IPS DF 6.9 (cell line): ENCODE measurements at places on chromosomes 1 and 21.

GRCh38 chr1:173175514-173176145 lies 31.5 kb downstream of the TNFSF4 start:
- no peak for DNase-seq

- no peak for DNase-seq
Observed at GRCh38 chr21:36524477-36524876, 44.6 kb upstream of the CLDN14 start.

DNA sequence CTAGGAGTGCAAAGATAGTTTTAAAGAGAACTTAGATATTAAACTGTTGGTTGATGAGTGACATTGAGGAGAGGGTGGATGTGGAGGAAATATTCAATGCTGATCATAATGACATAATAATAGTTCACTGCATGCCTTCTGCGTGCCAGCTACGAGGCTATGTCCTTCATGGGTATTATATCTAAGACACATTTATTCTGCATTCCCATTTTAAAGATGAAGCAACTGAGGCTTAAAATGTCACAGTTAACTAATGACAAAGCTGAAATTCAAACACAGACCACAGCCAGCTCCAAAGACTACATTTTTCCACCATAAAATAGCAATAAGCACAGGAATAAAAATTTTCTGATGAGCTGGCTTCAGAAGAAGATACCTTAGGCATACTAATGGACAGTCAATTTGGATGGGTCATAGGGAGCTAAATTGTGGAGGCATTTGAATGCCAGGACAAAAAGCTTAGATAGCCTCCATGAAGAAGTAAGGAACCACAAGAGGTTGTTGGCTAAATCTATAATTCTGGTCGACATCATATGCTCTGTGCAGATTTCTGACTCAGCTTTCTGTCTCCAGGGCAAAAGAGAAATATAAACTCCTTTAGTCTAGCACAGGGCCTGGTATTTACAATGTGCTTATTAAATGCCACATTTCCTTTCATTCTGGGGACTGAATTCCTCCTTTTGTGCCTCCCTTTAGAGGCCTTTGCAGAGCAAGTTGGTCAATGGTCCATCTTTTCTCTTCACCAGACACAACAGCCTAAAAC lies 71.2 kb upstream of the NRIP1 start:
- no peak for DNase-seq

DNA sequence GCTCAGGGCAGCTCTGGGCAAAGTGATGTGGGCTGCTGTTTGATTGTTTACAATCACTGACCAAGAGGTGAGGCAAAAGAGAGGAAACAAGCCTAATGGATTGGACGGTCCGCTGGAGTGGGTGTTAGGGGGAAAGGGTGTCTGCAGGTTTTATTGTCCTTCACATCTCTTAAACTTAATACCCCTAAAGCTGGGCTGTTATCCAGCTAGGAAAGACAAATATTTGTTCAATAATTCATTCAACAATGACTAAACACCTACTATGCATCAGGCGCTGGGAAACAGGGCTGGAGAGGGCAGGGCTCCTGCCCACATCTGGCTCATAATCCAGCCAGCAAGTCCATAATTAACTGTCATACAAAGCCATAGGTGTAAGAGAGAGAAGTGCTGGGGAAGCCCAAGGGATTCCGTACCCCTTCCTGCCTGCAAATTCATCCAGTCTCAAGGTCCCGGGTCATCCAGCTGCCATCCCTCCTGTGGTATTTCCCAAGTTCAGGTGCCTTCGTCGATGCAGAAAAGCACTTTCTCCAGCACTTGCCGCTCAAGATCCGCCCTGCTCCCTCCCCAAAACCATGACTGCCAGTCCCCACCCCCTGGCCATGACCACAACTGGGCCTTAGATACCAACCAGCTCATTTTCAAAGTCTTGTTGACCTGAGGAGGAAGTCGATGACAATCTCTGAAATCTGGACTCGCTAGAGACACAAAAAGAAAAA lies 10.7 kb downstream of the TMEM63A start:
- no peak for DNase-seq

- DNase-seq = no peak
Observed at GRCh38 chr1:14733779-14734140, 135.3 kb downstream of the KAZN start.

DNA sequence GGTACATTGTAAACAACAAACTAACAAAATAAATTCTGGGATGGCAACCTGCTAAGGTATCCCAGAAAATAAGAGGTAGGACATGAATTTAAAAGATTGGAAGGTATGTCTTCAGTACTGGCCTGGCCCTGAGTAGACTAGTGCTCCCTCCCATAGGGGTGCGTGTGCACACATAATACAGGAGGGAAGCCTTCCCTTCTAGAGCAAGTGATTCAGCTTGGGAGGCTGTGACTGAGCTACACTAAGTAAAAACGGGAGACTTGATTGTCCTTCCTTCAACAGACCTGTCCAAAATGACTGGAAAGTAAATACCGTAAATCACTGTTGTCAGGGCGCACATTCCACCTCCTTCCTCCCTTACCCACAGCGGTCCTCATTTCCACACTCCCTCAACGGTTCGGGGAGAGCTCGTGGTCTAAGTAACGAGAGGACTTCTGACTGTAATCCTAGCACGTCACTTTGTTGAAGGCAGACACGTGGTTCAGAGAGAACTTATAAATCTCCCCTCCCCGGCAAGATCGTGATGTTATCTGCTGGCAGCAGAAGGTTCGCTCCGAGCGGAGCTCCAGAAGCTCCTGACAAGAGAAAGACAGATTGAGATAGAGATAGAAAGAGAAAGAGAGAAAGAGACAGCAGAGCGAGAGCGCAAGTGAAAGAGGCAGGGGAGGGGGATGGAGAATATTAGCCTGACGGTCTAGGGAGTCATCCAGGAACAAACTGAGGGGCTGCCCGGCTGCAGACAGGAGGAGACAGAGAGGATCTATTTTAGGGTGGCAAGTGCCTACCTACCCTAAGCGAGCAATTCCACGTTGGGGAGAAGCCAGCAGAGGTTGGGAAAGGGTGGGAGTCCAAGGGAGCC lies at the start of gene TGFB2:
TGFB2 (plus strand) TSS at position 523 of the 859 bp plus-strand sequence. CDS start 1,366 bp downstream, outside the sequence.
- no peak for DNase-seq

DNA sequence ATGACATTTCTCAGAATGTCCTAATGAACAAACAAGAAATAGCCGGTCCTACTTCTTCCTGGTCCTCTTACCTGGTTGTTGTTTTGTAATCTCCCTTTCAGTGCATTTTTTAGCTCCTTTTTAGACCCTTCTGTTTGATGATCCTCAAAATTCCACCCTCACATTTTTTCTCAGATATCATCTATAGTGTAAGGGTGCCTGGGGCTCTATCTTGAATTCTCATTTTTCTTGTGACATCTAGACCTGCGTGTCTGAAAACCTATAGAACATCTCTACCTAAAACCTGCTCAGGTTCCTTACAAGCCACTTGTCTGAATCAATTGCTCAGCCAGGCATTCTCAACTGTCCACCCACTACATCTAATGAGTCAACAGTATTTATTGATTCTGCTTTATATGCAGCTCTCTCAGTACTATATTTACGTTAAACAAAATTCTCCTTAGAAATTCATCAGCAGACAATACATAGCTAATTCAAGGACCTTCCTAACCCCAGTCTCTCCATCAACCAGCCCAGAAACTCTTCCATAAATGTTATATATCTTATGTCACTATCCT lies 36.5 kb upstream of the USH2A start:
- no peak for DNase-seq

DNA sequence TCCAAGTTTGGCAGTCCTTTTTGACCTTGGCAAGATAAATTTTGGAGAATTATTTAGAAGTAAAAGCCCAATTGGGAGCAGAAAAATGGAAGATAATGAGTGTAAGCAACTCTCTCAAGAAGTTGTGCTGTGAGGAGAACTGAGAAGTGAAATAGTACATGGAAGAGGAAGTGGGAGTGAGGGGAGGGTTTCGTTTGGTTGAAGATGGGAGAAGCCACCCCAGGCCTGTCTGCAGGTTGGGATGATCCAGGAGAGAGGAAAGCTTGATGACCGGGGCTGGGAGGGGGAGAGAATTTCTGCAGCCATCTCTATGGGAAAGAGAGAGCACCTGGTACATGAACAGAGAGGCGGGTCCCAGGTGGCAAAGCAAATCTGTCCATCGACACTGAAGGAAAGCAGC lies 8.6 kb upstream of the RCAN1 start:
- no peak for DNase-seq

DNA sequence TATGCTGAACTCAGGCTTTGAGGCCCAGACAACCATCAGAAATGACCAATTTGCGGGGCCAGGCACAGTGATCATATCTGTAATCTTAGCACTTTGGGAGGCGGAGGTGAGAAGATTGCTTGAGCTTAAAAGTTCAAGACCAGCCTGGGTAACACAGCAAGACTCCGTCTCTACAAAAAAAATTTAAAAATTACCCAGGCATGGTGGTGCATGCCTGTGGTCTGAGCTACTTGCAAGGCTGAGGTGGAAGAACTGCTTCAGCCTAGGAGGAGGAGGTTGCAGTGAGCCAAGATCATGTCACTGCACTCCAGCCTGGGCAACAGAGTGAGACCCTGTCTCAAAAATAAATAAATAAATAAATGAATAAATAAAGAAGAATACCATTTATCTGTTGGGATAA lies 156.5 kb downstream of the EIF4G3 start:
- DNase-seq = no peak

- DNase-seq = no peak
Observed at GRCh38 chr1:182595641-182596240, 6.7 kb upstream of the RNASEL start.

- DNase-seq = no peak
Observed at GRCh38 chr1:15095496-15095875, 58.1 kb upstream of the TMEM51 start.

DNA sequence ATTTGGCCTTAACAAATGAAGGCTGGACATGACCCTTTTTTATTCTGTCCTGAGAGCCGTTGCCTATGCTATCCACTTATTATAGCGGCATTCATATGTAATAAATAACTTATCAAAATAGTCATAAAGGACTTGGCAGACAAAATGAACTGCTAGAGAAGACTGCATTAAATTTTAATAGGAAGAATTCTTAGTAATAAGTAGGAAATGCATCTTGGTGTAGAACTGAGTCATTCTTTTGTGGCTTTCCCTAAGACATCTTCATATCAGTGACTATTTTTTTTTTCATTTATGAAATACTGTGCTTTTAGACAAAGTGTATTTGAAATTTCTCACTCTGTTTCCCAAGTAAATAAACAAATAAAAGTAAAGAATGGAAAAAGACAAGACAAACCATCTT lies 45.6 kb downstream of the PBX1 start:
- DNase-seq = no peak

DNA sequence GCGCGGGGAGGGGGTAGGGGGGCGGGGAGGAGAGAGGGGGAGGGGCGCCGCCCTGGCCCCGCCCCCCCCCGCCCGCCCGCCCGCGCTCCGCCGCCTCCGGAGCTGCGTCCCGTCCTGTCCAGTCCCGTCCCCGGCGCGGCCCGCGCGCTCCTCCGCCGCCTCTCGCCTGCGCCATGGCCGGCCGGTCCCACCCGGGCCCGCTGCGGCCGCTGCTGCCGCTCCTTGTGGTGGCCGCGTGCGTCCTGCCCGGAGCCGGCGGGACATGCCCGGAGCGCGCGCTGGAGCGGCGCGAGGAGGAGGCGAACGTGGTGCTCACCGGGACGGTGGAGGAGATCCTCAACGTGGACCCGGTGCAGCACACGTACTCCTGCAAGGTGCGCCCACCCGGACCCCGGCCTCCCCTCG lies at the start of gene AGRN:
AGRN (plus strand) TSS at position 121 of the 405 bp plus-strand sequence; CDS start at position 174, 53 bp downstream.
- no peak for DNase-seq
